ENCODE measurements at places on chromosomes 4 and X.

DNA sequence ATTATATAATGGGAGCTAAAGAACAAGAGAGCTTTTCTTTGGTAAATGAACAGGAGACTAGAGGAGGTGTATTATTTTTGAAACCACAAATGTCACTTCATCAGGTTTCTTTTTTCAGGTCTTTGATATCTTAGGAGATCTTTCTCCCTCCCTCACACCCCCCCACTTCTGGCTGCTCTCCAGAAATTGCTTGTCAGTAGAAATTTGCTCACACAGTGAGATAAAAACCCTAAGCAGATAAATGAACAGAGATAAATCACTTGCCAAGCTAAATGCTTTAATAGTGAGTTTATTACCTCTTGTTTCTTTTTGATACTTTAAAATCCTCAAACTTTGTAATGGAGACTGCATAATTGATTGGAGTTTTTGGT lies 421.2 kb upstream of the TENM3 start:
- no peak for DNase-seq

DNA sequence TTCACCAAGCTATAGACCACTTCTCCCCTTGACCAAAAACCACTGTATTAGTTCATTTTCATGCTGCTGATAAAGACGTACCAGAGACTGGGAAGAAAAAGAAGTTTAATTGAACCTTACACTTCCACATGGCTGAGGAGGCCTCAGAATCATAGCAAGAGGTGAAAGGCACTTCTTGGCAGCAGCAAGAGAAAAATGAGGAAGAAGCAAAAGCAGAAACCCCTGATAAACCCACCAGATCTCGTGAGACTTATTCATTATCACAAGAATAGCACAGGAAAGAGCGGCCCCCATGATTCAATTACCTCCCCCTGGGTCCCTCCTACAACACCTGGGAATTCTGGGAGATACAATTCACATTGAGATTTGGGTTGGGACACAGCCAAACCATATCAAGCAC lies 97.8 kb downstream of the DOCK11 start:
- DNase-seq, result no peak

DNA sequence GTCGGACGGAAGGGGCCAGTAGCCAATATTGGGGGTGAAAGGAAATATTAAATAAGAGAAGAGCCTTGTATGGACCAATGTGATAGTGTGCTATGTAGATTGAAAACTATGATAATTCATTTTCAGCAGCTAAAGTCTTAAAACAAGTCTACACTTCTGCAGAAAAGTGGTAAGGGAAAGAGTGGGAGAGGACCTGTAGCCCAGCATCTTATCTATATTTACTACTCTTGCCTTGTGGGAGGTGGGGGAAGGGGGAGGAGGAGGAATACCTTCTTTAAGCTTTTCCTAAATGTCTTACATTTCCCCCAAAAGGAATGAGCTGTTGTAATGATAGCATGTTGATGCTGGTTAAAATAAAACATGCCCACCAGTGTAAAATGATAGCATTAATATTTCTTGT lies 220.0 kb upstream of the SPRY1 start:
- no peak for DNase-seq

DNA sequence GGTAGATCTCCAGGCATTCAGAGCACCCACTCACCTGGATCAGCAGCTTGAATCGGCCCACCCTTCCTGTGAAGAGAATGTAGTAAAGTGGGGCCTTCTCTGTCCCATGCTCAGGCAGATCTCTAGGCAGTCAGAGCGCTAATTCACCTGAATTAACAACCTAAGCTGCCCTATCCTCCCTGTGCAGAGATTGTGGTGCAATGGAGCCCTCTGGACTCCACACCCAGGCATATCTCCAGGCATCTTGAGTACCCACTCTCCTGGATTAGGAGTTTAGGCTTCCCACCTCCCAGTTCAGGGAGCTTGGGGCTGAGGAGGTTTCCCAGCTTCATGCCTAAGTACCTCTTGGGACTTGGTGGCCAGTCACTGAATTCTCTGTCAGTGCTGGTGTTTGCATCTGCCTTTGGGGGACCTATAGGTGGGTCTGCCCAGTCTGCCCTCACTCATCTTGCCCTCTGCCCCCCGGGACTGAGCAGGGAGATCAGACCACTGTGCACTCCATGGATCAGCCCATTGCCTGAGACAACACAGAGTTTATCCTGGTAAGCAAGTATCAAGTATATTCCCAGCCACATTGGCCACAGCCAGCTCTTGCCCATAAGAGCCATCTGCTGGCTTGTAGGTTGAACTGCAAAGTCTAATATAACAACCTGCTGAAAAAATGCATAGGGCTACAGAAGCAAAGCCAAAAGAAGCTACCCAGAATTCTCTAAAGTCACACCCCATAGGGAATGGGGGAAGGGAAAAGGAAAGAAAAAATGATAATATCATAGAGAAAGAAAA lies 372.9 kb downstream of the KLHL13 start:
- no peak for DNase-seq

GRCh38 chrX:13520351-13520750 lies 49.0 kb upstream of the EGFL6 start:
- DNase-seq, result no peak

DNA sequence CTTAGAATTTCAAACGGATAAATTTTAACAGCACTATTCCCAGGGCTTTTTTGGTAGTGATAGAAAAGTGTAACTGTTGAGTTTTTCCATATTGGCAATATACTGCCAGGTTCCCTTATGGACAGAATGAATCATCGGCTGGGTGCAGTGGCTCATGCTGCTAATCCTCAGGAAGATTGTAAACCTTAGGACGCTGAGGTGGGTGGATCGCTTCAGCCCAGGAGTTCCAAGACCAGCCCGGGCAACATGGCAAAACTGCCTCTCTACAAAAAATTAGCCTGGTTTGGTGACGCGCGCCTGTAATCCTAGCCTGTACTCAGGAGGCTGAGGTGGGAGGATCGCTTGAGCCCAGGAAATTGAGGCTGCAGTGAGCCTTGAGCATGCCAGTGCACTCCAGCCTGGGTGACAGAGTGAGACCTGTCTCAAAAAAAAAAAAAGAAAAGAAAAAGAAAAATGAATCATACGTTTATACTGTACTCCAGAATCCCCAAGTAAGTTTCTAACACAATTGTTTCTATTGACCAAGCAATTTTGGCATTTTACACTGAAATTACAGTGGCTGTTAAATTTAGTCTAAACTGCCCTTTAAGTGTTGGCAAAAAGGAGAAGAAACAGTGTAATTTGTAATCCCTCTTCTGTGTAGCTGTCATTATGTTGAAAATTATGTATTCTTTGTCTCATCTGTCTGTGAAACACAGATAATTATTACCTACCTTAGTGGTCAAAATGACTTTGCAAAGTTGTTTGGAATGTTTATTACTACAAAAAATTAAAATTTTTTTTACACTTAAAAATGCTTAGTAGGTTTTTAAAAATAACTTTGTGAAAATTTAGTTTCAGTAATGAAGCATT lies 1.8 kb downstream of the SLC30A9 start:
- no peak for DNase-seq

DNA sequence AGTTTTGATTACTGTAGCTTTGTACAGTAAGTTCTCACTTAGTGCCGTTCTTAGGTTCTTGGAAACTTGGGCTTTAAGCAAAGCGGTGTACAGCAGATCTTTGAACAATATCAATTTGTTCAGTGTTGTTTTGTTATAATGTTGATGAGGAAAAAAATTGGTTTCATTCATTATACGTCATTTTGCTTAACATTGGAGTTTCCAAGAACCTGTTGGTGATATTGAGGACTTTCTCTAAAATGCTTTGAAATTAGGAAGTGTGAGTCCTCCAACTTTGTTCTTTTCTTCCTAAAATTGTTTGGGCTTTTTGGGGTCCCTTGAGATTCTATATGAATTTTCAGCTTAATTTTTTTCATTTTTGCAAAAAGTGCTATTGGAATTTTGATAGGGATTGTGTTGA lies 49.1 kb downstream of the STAG2 start:
- no peak for DNase-seq

DNA sequence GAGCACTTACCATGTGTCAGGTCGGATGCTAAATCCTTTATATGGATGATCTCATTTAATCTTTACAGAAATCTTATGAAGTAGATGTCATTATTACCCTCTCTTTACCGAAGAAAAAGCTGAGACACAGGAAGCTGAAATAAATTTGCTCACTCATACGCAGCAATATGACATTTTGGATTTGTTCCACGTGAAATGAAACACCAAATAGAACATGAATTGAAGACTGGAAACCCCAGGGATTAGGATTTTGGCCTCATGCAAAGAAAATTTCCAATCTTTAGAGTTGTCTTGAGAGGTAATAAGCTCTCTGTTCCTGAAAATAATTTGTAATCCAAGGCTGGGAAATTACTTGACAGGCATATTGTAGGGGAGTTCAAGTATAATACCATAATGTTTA lies 354.4 kb upstream of the CLNK start:
- no peak for DNase-seq

GRCh38 chr4:153428941-153429475 lies 37.2 kb upstream of the TMEM131L start:
- DNase-seq, result no peak
